Activated naive CD8-positive, alpha-beta T cell treated with anti-CD3 and anti-CD28 coated beads, Interleukin-2, amount 50 U/mL, for 24 hours (primary cell): ENCODE measurements at places on chromosomes 6 and 20.

DNA sequence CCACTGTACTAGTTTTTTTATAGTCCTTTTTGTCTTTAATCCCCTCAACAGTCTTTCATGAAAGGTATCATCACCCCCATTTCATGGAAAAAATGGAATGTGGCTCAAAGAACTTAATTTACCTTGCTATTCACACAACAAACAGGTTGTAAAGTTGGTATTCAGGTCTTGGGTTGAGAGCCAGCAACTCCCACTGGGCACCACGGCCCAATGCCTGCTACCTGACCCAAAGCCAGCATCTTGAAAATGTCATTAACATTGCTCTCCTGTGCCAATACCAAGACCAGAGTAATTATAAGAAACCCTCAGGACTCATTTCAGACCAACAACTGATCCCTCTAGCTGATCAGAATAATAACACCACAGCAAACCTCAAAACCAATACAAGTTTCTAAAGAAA lies 75.7 kb downstream of the METTL24 start:
- no peak for DNase-seq

GRCh38 chr6:160315310-160315709 lies 32.9 kb upstream of the SLC22A3 start:
- DNase-seq = no peak

DNA sequence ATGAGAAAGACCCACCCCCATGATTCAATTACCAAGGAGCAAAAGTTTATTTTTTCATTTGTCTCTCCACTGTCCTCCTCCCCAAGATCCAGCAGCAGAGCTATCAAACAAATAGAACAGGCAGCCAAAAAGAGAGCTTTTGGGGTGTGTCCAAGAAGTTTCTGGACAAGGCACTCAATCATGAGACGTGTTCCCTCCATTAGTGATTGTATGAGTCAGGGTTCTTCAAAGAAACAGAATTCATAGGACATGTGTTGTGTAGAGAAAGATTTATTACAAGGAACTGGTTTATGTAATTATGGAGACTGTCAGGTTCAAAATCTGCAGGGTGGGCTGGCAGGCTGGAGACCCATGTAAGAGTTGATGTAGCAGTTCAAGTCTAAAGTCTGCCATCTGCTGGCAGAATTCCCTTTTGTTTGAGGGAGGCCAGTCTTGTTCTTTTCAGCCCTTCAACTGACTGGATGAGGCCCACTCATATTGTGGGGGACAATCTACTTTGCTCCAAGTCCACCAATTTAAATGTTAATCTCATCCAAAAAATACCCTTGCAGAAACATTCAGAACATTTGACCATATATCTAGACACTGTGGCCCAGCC lies 248.1 kb upstream of the OPRM1 start:
- DNase-seq = no peak

GRCh38 chr20:38272398-38272797 lies 11.9 kb upstream of the KIAA1755 start:
- DNase-seq = no peak

DNA sequence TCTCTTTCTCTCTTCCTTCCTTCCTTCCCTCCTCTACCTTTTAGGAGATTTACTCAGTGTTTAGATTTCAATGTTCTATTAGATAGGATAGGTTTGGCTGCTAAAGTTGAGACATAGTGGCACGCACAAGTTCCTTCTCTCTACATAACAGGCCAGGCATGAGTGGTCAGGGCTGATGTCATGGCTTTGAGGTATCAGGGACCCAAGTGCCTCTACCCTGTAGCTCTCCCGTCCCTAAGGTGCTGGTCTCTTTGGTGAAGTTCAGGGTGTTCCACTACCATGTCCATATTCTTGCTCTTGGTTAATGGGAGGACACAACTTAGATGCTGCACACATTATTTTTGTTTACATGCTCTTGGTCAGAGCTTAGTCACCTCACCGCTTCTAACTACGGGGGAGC lies 245.3 kb downstream of the QKI start:
- DNase-seq = no peak
